ENCODE measurements at places on chromosomes 5 and 9.

- DNase-seq, result no peak
Measured at GRCh38 chr5:143222287-143223231, 180.9 kb downstream of the NR3C1 start.

DNA sequence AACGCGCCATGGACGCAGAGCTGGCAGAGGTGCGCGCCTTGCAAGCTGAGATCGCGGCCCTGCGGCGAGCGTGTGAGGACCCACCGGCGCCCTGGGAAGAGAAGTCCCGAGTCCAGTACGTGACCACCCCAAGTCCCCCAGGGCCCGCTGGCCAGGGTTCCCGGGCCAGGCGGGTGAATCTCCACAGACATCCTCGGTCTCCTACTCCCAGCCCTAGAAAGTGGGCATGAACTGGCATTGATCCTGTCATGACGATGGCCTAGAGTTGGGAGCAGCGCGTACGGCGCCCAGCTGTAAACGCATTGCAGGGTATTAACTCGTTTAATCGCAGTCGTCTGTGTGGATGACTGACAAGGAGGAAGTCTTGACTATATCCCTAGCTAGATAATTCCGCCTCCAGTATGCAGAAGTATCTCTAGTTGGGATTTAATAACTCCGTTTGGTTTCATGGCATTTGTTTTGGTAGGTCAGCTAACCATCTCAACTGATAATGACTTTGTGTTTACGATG, 293 bp downstream of the CENPP start:
- DNase-seq, result no peak

DNA sequence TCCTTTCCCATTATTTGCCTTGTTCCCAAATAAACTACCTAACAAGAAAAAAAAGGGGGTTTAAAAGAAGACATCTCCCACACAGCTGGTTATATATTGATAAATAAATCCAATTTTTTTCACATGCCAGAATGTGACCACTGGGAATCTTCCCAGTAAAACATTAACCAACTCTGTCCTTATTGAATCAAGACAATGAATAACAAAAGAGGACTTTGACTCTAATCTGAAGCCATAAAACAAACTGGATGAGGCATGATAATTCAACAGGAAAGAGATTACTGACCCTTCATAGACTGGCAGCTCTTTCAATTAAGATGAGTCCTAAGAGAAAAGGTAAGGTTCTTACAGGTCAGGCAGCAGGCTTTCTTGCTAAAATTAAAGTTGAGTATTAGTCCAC, 165.8 kb upstream of the CDH6 start:
- DNase-seq, result peak; percentile 6

DNA sequence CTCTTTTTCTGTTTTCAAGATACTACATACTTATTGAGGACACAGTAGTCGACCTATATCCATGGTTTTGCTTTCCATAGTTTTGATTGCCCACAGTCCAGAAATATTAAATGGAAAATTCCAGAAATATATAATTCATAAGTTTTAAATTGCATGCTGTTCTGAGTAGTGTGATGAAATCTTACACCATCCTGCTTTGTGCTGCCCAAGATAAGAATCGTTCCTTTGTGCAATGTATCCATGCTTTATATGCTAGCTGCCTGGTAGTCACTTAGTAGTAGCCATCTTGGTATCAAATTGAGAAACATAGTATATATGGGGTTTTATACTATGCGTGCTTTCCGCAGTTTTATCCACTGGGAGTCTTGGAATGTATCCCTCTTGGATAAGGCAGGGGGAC, 59.0 kb downstream of the CWC27 start:
- DNase-seq, result no peak

DNA sequence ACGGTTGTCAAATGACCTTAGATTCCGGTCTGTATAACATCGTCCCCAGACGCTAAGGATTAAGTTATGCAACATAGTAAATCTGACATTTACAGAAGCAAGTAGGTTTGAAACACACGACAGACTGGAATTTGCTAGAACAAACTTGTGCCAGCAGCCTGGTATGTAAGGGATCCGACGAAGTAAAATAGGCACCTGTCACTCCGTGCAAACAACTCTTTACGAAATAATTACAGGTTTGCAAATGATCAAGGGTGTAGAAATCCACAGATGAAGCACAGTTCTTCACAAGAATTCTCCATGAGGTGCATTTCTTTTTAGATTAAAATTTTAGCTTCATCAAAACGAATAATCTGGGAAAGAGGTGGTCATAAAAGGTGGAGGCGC, 508 bp downstream of the MOCS2 start:
- DNase-seq, result peak; percentile 35

- DNase-seq, result no peak
Measured at GRCh38 chr5:168311061-168311566, 19.7 kb downstream of the WWC1 start.

- DNase-seq, result no peak
Measured at GRCh38 chr5:14708551-14708950, 44.0 kb downstream of the OTULIN start.

- no peak for DNase-seq
Measured at GRCh38 chr5:34831303-34831702, 7.7 kb upstream of the TTC23L start.

DNA sequence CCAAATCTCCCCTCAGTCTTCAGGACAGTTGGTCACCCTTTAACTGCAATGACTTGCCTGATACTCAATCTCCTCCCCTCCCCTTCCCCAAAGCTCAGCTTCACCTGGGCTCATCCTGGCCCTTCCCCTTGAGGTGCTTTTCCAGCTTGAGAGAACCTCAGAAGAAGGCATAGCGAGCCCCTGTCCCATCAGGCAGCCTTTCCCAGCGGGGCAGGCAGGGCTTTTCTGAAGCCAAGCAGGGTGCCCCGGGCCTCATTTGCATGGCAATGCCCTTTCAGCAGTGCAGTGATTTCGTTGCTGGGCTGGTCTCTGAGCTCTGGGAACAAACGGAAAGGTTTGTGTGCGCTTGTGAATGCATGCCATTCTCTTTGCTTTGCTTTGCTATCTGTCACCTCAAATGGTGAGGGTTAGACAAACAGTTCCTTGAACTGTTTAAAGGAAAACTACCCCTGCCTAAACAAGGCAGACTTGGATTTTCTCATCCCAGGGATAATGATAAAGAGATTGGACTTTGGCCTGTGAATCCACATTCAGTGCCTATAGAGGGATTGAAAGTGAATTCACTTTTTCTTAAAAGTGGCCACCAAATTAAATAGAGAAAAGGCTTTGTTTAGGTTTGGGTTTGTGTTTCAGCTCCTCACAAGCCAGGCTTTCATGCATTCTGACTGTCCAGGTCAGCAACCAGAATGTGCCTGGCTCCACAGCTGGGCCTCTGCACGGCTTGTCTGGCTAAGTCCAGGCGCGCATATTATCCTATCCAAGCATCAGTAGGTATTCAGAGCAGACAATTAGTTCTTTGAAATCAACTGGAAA, 165.3 kb downstream of the ZNF608 start:
- peak; percentile 98 for DNase-seq

All from HepG2 (cell line).